ENCODE measurements at places on chromosomes 3 and 15.

GRCh38 chr15:29921130-29921601 lies 98.9 kb upstream of the TJP1 start:
- DNase-seq: no peak

- DNase-seq: peak; percentile 36
These were observed 959 bp upstream of the RASA2 start for GRCh38 chr3:141485641-141486495.

GRCh38 chr3:148863297-148863696 lies 1.8 kb upstream of the CPA3 start:
- DNase-seq: no peak

DNA sequence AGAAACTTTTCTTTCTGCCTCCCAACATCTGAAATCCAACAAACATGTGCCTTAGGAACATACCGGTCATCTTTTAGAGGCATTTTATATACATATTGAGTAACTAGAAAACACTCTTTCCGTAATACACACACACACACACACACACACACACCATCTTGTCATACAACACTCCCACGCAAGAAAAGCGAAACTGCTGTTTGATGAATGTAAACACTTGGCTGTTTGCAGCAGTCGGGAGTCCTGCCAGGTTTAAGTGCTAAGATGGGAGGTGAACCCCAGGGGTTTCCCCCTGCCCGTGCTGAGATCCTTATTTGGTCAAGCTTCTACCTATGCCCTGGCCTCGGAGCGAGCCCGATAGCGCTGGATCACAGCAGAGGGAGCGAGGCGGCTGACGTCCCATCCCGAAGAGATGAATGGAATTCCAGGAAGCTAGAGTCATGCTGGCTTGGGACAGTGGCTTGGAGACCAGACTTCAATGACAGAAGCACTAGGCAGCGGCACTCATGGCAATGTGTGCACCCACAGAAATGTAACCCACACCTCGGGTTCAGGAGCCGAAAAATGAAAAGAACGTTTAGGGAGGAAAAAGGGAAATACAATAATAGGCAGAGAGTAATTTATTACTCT lies 1.3 kb upstream of the THBS1 start:
- DNase-seq: no peak

DNA sequence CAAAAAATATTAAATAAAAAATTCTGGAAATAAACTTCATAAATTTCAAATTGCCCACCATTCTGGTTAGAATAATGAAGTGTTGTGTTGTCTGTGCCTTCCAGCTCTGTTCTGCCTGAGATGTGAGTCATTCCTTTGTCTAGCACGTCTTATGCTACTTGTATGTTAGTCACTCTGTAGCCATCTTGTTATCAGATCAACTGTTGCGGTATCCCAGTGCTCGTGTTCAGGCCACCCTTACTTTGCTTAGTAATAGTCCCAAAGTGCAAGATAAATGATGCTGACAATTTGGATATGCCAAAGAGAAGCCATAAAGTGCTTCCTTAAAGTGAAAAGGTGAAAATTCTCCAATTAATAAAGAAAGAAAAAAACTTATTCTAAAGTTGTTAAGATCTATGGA lies 527.5 kb downstream of the NAALADL2 start:
- DNase-seq: no peak
